ENCODE measurements at places on chromosomes 11 and 22.
A peak's percentile ranks its signal among the peaks of the same experiment; 100 is the strongest.

DNA sequence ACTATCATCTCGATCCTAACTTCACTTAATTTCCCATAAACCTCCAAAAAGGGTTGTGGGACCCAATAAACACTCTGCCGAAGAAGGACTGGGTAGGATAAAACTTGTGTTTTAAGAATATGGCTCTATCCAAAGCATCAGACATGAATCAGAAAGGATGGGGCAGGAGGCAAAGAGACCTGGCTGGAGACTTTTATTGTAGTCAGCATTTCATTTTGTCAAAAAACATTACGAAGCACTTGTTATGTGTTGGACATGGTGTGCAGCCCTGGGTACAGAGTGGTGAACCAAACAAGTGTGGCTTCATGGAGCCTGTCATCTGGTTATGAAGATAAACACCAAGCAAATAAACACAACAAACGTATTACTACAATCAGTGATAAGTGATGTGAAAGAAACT lies 17.3 kb downstream of the IL10RA start:
- peak; percentile 46 for DNase-seq

GRCh38 chr11:73538381-73538872 lies 59.5 kb downstream of the FAM168A start:
- no peak for DNase-seq

DNA sequence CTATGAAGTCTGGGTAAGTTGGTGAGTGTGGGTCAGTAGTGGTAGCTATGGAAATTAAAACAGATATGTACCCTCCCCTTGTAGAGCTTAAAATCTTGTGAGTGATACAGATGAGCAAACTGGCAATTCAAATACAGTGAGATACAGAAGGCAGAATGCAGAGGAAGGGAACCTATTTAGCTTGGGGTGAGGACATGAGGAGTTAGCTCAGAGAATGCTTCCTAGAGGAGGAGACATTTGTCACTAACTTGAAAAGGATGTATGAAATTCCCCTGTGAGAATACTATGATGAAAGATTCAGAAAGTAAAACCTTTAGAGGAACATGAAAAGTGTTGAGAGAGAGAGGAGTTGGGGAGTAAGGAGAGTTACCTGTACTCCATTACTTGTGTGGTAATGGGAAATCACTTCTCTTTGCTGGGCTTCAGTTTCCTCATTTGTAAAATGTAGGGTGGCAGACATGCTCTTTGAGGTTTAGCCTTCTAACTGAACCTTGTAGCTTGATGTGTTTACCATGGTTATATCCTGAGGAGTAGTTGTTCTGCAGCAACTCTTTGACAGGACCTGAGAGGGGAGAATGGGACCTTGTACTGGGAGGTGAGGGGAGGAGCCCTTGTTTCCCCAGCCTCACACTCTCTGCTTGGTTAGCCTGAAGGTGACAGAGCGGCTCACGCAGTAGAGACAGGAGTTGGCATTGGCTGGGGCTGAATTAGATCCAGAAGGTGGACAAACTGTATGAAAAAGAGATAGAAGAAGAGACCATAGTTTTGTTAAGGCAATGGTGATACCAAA lies 17.9 kb downstream of the SWAP70 start:
- DNase-seq = no peak

GRCh38 chr11:34977089-34977912 lies 60.9 kb downstream of the PDHX start:
- no peak for DNase-seq

All from CD4-positive, alpha-beta T cell treated with Interleukin-6 for 4 hours (primary cell).